ENCODE measurements at places on chromosomes 7 and 10.
A peak's percentile ranks its signal among the peaks of the same experiment; 100 is the strongest.

- DNase-seq, result no peak
These were observed 33.6 kb upstream of the HERPUD2 start for GRCh38 chr7:35728412-35729060.

DNA sequence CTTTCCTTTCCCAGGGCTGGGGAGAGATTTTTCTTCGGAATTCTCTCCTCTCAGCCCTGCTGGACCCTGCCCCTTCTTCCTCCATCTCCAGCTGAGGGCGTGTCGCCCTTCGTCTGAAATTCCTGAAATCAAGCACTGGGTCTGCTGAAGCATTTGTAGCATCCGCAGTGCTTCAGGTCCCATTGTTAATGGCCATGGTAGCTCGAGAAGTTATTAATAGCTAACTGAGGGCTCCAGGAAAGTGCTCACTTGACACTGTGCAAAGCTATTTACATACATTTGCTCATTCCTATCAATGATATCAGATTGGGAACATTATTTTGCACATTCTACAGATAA lies 515 bp downstream of the FAM149B1 start:
- no peak for DNase-seq

DNA sequence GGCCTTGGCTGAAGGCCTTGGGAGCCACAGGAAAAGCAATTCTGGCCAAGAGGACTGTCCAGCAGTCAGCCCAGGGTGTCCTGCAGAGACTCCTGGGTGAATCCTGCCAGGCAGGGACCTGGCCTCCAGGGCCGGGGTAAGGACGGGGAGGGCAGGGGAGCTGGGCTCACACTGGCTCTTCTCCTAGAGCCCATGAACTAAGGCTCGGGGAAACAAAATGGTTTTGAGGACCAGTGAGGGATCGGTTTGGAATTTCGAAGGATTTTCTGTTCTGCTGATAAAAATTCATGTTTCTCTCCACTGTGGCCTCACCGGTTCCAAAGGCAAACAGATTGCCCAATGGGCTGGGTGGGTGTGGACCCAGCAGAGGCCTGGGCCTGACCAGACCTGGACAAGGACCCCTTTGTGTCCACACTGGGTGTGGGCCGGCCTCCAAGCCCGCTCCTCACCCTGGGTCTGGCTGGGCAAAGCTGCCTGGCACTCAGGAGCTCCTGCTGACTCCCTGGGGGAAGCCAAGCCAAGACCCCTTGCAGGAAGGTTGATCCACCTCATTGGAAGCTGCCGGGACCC lies 27.3 kb downstream of the FAM20C start:
- peak; percentile 49 for DNase-seq

DNA sequence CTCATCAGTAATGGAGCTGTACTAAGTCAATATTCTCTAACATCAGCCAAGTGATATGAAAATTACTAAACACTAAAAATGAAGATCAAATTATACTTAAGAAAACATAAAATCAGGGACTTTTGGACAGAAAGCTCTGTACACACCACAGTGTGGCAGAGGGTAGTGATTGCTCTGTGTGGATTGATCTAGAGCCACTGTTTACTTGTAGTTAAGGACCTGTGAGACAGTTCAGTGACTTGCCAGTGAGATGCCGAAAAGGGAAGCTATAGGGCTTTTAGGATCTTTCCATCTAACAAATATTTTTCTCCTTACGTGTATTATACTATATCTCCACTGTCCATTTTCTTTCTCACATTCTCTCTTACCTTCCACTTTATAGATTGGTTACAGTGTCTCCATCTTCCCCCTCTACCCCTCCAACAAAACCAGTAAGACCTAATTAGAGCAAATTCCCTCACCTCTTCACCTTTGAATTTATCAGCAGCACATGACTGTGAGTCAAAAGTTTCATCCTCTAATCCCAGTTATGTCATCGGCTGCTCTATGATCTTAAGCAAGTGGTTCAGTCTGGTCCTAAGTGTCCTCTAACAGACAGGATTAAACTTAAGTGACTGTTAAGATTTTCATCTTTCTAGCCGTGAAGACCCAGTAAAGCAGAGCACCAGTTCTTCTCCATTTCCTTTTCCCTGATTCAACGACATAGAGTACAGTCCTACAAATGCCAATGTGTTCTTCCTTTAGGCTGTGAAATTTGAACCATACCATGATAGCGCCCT lies 6.9 kb downstream of the PIK3CG start:
- DNase-seq, result no peak

DNA sequence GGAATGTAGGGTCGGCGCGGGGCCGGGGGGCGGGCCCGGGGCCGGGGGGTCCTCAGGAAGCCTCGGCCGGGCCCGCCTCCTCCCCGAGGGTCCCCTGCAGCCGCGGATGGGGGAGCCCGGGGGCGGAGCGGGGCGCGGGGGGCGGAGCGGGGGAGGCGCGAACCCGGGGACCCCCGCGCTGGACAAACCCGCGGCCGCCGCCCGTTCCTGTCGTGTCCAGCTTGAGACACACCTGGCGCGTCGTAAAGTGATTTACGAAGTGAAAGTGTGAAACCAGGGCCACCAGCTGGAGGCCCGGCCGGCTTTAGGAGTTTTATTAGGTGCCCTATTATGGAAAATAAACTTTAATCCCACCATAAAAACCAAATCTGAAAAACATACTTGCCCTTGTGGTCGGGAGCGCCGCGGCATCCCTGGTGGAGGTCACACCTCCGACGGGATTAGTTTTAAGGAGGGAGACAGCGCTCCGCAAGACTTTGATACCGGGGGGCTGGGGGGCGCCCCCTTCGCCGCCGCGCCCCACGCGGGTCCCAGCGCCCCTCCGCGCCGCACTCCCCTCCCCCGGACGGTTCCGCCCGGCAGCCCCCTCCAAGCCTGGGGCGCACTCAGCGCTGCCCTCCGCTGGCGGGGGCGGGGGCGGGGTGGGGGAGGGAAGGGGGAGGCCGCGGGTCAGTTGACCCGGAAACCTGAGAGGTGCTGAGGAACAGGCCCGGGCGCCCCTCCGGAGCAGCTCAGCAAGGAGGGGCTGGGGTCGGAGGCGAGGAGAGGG lies 10.3 kb downstream of the MNX1 start:
- DNase-seq, result no peak

GRCh38 chr7:434891-435629 lies 84.6 kb downstream of the PDGFA start:
- DNase-seq, result no peak

DNA sequence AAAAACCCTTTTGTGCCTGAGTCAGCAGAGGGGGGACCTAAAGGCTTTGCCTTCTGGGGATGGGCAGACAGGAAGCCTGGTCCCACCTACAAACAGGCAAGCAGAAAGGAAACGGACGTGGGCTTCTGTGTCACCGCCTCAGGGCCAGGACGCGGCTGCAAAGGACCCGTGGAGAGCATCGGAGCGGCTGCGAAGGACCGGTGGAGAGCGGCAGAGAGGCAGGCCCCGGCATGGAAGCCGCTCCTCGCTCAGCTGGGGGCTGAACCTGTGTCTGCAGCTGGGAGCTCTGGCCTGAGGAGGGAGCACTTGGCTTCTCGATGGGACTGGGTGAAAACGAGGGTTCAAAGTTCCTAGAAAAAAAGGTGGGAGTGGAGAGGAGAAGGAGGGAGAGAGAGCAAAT lies 125.4 kb upstream of the PPP2R2D start:
- DNase-seq, result no peak

- peak; percentile 24 for DNase-seq
These were observed at the start of gene PALD1 for GRCh38 chr10:70478191-70479164. Gene PALD1, plus strand, starts transcription at chr10:70478767. Its CDS starts 47,185 bp downstream, at chr10:70525952.

DNA sequence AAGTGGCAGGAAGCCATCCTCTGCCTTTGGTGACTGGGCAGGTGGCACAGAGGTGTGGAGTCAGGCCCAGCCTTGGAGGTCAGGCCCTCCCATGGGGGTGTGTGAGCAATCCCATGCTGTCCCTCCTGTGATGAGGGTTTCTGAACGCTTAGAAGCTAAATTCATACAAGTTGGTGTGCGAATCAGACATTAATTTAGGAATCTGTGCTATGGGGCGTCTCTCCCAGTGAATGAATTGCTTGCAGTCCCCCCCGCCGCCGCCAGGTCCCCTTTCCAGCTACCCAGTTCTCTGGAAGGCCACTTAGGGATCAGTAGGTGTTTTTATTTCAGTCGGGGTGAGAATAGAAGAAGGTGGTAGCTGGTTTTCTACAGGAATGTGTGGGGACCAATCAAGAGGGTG lies 37.5 kb downstream of the LRRC18 start:
- DNase-seq, result no peak

- no peak for DNase-seq
These were observed 55.4 kb downstream of the GLI3 start for GRCh38 chr7:42181566-42181965.

DNA sequence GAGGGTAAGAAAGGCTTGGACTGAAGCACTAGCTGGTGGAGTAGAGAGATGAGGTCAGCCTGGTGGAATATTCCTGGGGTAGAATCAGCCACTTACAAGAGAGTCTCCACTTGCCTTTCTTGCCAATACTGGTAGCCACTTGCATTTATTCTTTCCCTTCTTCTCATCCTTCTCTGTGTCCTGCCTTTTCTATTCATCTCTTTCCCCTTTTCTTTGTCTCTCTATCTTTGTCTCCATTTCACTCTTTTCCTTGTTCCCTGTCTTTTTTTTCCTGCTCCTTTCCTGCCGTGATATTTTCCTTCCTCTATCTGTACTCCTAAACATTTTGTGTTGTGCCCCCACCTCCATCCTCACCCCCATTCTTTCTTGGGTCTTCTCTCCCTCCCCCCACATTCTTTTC lies 214.3 kb downstream of the LRMDA start:
- DNase-seq, result no peak

DNA sequence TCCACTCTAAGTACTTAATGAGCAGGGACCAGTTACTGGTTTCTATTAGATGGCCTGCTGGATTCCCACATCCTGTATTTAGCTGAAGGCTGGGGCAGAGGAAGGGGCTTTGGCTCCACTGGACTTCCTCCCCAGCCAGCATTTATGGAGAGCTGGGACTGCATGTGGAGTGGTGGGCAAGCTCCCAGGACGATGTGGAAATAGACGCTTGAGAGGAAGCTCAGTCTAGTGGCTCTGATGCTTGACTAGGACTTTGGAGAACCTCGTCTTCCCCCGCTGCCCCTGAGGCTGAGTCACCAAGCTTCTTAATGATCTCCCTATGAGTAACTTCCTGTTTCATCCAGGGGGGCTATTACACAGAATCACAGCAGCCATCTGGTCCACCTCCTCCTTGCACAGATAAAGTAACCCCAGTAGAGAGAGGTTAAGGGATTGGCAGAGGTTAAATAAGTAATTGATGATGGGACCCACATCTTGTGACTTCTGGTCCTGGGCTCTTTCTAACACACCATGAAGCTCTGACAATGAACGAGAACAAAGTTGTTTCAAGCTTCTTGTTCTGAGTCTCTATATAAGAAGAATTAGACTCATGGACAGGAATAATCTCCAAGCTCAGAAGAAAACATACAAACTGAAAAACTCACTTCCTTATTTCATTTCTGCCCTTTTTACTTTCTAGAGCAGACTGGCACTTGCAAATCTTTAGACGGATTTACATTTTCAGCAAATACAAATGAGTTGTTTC lies 126.2 kb downstream of the PRPF18 start:
- no peak for DNase-seq

GRCh38 chr10:23693925-23694324 lies 255.1 kb downstream of the OTUD1 start:
- DNase-seq, result no peak

- no peak for DNase-seq
These were observed 7.8 kb downstream of the SHH start for GRCh38 chr7:155804431-155804831.

GRCh38 chr10:3295582-3296151 lies 123.1 kb upstream of the PITRM1 start:
- no peak for DNase-seq

DNA sequence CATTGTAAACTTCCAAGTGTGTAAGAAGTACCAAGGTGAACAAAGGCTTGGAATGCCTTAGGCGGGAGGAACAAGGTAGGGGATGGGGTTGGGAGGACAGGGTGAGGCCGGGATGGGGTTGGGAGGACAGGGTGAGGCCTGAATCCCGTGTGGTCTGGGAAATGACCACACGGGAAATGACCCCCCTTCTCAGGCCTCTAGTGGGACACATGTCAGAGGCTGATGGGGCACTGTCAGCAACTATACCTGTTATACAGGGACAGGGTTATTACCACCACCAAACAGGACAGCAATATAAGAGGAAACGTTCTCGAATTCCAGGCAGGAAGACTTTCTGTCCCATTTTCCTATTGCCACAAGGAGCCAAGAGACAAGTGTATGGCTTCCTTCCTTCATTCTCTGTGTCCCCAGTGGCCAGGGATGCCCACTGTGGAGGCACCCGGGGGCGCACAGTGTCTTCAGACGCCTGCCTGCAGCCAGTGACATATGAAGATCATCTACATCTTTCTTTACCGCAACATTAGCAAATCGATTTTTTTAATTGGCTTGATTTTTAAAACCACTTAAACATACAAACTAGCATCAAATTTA lies 1.3 kb downstream of the MKI67 start:
- no peak for DNase-seq

- DNase-seq, result no peak
These were observed 70.6 kb upstream of the PIK3CG start for GRCh38 chr7:106794276-106795083.

DNA sequence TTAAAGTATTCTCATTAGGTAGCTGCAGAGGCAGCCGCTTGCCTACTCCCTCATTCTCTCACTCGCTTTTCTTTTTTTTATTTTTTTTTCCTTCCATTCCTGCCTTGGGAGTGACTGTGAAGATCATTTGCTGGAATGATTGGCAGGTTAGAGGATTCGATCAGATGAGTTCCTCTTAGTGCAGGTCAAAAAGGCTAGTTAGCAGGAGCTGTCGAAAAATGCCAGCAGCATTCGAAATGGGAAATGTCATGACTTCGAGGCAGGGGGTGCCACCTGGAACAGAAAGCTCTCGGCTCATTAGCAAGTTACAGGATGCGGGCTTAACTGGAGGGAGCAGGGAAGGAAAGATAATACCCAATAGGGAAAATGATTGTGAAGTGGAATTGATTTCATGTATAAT lies 137.5 kb upstream of the FZD1 start:
- DNase-seq, result no peak

GRCh38 chr7:158740013-158740656 lies 35.5 kb upstream of the NCAPG2 start:
- DNase-seq, result no peak
